ENCODE measurements at places on chromosomes 5 and 9.

DNA sequence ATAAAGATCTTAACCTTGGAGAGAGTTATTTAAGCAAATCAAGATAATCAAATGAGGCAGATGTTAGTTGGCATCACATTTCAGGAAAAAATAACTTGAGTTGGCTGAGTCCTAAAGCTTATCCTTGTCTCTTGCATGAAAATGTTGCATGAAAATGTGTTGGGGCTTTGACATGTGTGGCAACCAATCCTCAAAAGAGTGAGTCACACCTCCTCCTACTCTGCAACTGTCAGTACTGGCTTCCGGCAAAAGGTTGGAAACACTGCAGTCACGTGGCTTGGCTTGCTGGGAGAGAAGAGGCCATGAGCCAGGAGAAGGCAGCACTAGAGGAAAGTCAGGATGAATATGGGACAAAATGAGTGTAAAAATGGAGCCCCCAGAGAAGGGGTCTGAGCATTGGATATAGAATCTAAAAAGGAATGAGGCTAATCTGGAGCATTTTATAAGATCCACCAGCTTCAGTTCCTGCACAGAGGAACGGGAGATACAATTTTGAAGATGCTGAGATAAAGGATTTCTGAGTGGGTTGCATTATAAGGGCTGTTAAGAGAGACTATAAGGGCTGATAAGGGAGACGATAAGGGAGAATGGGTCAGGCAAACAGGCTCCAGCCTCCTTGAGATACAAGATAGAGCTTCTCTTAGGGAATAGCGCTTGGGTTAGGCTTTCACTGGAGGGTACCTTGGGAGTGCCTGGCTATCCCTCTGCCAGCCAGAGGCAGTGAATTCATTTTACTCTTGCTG lies 43.1 kb downstream of the SPATA31D1 start:
- DNase-seq: no peak

DNA sequence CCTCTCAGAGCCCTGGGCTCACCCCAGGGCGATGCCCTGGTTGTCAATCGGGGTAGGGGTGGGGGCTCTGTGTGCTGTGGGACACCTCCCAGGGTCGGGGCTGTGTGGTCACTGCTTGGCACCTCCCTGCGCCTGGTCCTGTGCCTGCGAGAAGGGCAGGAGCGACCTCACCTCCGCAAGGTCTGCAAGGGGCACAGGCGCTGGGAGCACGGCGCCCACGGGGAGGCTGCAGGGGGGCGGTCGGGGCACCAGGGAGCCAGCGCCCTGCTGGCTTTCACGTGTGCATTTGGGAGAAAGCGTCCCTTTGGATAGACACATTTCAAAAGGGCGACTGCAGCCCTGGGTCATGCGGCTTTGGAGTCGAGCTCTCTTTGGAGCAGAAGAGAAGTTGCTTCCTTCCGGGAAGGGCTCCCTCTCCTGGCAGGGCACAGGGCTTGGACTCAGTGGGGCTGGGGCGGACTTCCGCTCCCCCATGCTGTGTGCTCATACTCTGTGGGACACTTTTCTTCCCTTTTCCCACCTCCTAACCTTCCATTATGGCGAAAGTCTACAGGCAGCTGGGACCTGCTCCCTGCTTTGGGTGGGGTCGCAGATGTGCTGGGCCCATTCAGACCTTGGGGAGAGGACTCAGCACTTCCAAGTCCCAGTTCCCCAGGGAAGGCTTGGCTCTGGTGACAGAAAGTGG lies 52.9 kb upstream of the SLC28A3 start:
- no peak for DNase-seq

GRCh38 chr9:89483592-89484474 lies 14.1 kb downstream of the SEMA4D start:
- no peak for DNase-seq

- no peak for DNase-seq
Measured at GRCh38 chr5:59484618-59485017, 408.9 kb downstream of the PDE4D start.

DNA sequence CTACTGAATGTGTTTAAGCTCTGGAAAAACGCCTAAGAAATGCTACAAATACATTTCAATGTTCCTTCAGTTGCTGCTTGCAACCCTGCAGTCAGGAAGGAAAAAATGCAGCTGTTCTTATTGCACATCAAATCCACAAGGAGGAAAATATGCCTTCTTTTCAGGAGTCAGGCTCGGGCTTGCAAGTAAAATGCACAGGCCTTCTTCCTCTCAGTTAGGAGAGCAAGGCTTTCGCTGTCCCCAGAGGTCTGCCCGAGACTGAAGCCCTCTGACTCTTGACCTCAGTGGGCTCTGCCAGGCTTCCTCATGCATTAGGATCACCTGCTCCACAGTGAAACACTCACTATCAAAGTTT lies 899 bp upstream of the SHC3 start:
- DNase-seq: no peak

GRCh38 chr5:131289738-131290137 lies 25.9 kb downstream of the CDC42SE2 start:
- no peak for DNase-seq

- peak; percentile 80 for DNase-seq
Measured at GRCh38 chr5:53095931-53096525, 13.5 kb downstream of the MOCS2 start.
